ENCODE measurements at places on chromosomes 2 and 18. TPM values are rescaled to one million over a fixed set of nuclear protein-coding genes. Genes with fewer than 3 reads are reported as not detected.
A peak's percentile ranks its signal among the peaks of the same experiment; 100 is the strongest.

GCA gene
- 15.0 TPM for polyA plus RNA-seq

GRCh38 chr2:230552181-230552580 is 136.2 kb downstream of the SP100 start:
- no peak for DNase-seq

DNA sequence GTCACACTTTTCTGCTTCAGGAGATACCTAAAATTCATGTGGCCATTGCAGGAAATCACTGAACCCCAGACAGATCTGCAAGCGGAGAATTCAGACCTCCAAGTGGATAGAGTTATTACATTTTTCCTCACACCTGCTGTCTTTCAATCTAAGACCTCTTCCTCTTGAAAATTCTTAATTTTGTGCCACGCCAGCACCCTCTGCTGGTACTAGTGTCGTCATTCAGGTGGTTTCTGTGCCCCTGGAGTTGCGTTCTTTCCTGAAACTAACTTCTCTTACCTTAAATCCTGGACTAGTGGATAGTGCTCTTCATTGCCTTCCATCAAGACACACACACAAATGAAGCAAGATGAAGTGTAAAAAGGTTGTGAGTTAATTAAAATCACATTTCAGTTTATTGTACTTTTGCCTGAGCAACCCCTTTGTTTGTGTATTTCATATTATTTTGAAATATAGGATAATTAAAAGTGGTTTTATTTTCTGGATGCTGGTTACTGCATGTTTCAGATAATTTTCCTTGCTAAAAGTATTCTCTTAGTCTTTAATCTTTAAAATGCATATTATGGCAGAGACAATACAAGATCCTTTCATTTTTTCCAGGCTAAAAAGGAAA is 1.6 kb upstream of the DNER start:
- DNase-seq = no peak

DNA sequence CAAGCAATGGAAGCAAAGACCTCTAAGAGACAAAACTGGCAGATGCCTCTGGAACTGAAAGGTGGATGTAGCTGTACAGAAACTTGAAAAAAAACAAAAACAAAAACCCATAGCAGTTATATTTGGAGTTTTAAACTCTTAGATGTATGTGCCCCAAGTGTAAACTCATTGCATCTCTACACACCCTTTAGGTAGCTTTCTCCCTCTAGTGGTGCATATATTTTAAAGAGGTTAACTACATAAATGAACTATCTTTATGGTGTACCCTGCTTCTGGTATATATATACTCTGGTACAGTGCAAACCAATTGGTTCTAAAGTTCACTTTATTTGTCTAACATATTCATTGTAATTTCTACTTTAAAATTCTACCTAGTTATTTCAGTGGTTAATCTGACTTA is 518.2 kb downstream of the NRXN1 start:
- no peak for DNase-seq

TEKT4 gene
- polyA plus RNA-seq = not detected

- no peak for DNase-seq
These were observed 40.6 kb downstream of the ZRANB3 start for GRCh38 chr2:135490376-135490775.

RAB6C gene
- polyA plus RNA-seq = 0.71 TPM

IL18RAP gene
- 0.28 TPM for polyA plus RNA-seq

DNA sequence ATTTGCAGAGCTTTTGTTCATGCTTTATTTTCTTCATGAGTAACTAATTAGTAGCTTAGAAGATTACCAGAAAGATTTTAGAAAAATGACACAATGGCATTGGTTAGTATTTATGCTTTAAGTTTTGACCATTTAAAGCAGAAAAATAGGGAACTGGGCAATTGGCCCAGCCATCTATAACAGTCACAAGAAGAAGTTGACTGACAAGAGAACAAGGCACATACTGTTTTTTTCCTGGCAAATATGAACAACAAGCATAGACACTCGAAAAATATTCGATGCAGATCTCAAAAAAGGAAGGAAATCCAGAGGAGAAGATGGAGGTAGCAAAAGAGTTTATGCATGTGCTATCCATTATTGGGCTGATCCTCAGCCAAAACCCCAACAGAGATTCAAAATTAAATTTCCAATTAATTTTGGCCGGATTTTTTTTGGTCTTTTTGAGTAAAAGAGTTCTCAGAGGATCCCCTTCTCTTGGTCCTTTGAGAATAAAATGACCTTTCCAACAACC is 200.8 kb upstream of the SLC35G4 start:
- peak; percentile 35 for DNase-seq

DNA sequence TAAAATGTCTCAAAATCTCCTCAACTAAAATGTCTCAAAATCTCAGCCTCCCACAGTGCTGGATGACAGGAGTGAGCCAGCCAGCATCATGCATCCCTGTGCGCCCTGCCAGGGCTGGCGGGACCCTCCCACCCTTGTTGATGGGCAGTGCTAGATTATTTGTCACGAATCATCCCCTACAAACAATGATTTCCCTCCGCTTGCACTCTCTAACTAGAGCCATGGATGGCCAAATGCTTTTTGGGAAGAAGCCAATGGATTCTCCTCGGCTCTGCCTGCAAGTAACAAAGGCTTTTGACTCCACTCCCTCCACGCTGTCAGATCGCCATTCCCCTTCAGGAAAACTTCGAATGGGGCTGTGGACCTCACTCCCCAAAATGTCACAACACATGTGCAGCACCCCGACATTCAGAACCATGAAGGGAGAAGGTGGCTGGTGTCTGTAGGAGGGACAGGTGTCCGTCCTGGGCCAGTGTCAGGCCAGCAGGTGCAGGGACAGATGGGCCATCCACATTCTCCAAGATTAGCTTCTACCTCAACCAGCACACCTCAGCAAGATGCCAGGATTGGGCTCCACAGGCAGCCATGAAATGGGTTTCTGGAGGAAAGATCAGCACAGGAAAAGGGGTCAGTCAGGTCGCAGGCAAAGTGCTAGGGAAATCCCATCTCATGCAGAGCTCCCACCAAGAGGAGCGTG is 11.5 kb downstream of the AMER3 start:
- DNase-seq = no peak

FBXO41 gene
- polyA plus RNA-seq = not detected

Measured in muscle of arm (tissue), 14 donors.